Daoy (cell line): ENCODE measurements at places on chromosomes 2 and 18.

GRCh38 chr2:16117021-16117700, 176.8 kb downstream of the MYCN start:
- no peak for DNase-seq

- DNase-seq, result peak; percentile 73
Measured at GRCh38 chr2:67840460-67841068, 222.2 kb downstream of the C1D start.

- DNase-seq, result peak; percentile 16
Measured at GRCh38 chr18:13831864-13832508, 8.0 kb downstream of the MC5R start.

- no peak for DNase-seq
Measured at GRCh38 chr2:56684327-56684726, 500.5 kb downstream of the CCDC85A start.

GRCh38 chr2:96801786-96802595, 14.1 kb upstream of the CNNM3 start:
- DNase-seq, result no peak

DNA sequence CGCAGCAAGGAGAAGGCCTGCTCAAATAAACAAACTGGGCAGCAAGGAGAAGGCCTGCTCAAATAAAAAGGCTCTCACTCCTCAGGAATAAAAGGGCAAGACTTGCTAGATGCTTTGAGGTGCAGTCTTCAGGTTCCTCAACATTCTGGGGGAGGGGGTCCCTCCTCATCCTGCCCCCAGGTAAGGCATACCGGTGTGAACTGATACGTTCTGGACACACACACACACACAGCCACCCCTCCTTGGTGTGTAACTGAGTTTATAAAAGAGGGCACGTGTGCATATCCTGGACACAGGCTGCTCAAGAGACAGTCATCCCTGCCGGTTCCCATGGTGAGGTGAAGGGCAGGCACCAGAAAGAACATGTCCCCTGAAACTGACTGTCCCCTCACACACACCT, 4.5 kb downstream of the TEX261 start:
- DNase-seq, result no peak

- no peak for DNase-seq
Measured at GRCh38 chr2:9210030-9210429, 3.4 kb downstream of the ASAP2 start.
